CD4-positive, alpha-beta memory T cell (primary cell): ENCODE measurements at places on chromosomes 4 and X. TPM values are rescaled to one million over a fixed set of nuclear protein-coding genes. Genes with fewer than 3 reads are reported as not detected.

RHOXF2 gene
- total RNA-seq: not detected

- no peaks in the 10 kb centered on the region for H3K27me3 ChIP-seq
- H3K4me3 ChIP-seq: no peak overlapping the region
- no peaks in the 10 kb centered on the region for H3K4me1 ChIP-seq
- no peak for DNase-seq
These were observed 212.8 kb upstream of the GYPA start for GRCh38 chr4:144353292-144353691.

CXCL3 gene
- not detected for total RNA-seq

DNA sequence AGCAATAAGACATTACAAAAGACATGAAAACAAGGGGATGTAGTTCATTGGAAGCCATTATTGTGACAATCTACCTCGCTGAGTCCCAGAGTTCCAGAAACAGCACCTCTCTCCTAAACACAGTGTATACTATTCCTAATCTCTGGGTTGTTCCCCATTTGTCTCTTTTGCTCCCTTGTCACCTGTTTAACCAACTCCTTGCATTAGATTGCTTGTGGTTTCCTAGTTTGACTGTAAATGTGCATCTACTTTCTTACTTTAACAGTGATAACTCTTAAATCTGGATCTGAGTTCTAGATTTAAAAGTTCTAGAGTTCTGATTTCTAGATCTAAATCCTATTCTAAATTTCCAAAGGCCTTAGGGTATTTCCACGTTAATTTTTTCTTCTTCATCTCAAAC is 71.6 kb upstream of the TET2 start:
- no peaks in the 10 kb centered on the region for H3K36me3 ChIP-seq
- H3K4me1 ChIP-seq: no peaks in the 10 kb centered on the region

GRCh38 chrX:43836435-43837184 is 45.6 kb downstream of the MAOB start:
- H3K36me3 ChIP-seq: no peaks in the 10 kb centered on the region
- no peaks in the 10 kb centered on the region for H3K4me1 ChIP-seq
- no peak overlapping the region for H3K27ac ChIP-seq
- DNase-seq: no peak

GRCh38 chr4:81235982-81236749 is 21.1 kb upstream of the PRKG2 start:
- H3K4me3 ChIP-seq: no peak overlapping the region
- no peaks in the 10 kb centered on the region for H3K4me1 ChIP-seq
- no peaks in the 10 kb centered on the region for H3K27me3 ChIP-seq
- H3K27ac ChIP-seq: no peak overlapping the region

GRIPAP1 gene
- total RNA-seq: 99.6 TPM
